ENCODE measurements at places on chromosomes 5 and 9.

DNA sequence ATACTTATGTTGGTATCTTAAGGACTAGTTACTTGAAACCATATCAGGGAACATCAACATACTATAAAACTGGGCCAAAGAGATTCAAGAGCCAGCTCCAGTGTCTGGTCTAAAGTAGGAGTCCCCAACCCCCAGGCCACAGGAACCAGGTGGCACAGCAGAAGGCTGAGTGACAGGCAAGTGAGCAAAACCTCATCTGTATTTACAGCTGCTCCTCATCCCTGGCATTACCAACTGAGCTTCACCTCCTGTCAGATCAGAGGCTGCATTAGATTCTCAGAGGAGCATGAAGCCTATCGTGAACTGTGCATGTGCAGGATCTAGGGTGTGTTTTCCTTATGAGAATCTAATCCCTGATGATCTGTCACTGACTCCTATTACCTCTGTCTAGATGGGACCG, 581.6 kb upstream of the CDH9 start:
- DNase-seq: no peak

GRCh38 chr5:34498572-34498971, 157.6 kb upstream of the RAI14 start:
- no peak for DNase-seq

DNA sequence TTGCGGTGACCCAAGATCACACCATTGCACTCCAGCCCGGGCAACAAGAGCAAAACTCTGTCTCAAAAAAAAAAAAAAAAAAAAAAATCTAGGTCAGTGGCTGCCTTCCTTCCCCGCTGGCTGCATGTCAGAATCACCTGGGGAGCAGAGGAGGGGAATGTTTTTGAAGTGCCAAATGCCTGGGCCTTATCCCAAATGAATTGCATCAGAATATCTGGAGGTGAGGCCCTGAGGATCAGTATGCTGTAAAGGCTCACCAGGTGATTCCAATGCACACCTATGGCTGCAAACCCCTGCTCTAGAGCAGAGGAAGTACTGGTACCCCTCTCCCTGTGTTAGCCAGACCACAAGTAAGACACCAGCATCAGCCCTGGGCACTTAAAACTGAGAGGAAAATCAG, 44.7 kb upstream of the GABRP start:
- DNase-seq: no peak

- no peak for DNase-seq
Measured at GRCh38 chr9:77951369-77951768, 80.2 kb downstream of the GNAQ start.

DNA sequence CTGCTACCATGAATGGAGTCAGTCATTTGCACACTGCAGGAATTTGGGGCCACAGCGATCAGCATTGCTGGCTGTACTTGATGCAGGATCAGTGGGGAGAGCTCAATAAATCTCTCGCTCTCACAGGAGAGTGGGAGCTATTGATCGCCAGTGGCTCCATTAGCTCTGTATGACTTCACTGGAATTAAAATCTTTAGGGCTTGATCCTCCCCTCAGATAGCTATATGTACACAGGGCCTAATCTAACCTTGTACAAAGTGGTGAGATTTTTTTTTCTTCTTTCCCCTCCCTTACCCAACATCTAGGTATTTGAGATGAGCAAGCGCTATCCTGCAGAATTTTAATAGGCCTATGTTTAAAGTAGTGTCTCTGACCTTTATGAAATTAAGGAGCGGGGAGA, 84.9 kb downstream of the IZUMO3 start:
- no peak for DNase-seq

GRCh38 chr5:159504106-159504856, 174.0 kb upstream of the IL12B start:
- no peak for DNase-seq

DNA sequence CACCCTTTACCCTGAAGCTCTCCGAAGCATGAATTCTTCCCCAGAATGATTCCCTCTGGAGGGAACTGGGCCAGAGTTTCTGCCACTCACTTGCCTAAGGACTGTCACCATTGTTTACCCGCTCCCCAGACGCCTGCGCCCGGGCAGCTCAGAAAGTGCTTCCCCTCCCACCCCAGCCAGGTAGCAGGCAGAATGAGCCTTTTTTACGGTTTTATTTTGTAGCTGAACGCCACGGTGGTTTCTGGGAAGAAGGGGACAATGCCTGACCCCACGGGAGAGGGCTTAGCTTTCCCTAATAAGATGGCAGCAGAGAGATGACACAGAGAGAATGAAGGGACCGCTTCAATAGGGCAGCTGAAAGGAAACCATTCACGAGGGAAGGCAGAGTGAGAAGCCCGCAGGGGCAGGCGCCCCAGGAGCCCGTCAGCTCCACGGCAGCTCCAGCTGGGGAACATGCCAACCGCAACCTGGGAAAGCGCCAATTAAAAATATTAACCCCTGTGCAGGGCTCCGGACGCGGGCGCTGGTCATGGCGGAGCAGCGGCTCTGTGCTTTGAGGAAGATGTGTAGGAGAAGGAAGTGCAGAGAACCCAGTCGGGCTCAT, 20.4 kb upstream of the NTNG2 start:
- no peak for DNase-seq

- DNase-seq: no peak
Measured at GRCh38 chr5:3596857-3597166, 1.2 kb downstream of the IRX1 start.

GRCh38 chr9:5719100-5719926, 90.4 kb downstream of the RIC1 start:
- no peak for DNase-seq

DNA sequence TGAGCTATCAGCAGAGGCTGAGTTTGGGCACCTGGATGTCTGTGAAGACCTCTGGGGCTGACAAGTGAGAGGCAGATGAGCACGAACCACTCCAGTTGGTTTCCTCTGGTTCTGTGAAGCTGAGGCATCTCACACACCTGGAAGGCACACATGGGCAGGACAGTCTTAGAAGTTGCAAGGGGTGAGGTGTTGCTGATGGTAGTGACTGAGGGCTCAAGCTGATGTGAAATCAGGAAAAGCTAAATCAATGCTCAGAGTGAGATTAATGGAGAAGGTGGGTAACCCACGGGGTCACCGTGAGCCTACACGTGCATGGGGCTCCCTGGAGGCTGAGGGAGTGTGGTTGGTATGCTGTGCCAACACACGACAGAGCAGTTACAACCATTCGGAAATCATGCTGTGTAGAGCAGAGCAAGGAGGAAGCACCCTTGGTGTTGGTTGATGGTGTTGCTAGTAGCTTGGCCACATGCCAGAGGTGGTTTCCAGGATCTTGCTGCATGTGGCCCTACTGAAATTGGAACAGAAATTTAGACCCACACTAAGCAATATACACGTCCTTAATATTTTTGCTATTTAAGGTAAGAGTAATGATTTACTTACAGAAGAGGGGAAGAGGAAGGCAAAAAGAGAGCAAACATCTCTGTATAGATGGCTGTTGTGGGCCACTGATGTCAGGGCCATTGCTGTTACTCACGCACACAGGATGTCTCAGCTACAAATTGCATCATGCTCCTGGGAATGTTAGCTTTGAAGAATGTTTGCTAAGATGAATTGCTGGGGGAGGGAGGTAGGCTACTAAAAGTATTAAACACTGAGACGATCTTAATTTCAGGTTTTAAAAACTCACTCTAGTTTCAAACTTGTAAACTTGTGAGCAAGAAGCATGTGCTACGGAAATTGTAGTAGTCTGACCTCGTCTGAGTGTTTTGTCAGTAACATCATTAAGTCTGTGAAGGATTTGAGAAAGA, 170.5 kb downstream of the ARHGEF28 start:
- peak; percentile 39 for DNase-seq

Data from right hindlimb (tissue), 1 donor.